Heart right ventricle (tissue), 16 donors: ENCODE measurements at places on chromosomes 16 and 17. TPM values are rescaled to one million over a fixed set of nuclear protein-coding genes. Genes with fewer than 3 reads are reported as not detected.
A peak's percentile ranks its signal among the peaks of the same experiment; 100 is the strongest.

GRCh38 chr17:38853292-38854219 is at the start of gene RPL23:
Gene RPL23 (minus strand): TSS chr17:38853721. CDS start chr17:38853710, 11 bp downstream.
- peak; percentile 90 for DNase-seq

DNA sequence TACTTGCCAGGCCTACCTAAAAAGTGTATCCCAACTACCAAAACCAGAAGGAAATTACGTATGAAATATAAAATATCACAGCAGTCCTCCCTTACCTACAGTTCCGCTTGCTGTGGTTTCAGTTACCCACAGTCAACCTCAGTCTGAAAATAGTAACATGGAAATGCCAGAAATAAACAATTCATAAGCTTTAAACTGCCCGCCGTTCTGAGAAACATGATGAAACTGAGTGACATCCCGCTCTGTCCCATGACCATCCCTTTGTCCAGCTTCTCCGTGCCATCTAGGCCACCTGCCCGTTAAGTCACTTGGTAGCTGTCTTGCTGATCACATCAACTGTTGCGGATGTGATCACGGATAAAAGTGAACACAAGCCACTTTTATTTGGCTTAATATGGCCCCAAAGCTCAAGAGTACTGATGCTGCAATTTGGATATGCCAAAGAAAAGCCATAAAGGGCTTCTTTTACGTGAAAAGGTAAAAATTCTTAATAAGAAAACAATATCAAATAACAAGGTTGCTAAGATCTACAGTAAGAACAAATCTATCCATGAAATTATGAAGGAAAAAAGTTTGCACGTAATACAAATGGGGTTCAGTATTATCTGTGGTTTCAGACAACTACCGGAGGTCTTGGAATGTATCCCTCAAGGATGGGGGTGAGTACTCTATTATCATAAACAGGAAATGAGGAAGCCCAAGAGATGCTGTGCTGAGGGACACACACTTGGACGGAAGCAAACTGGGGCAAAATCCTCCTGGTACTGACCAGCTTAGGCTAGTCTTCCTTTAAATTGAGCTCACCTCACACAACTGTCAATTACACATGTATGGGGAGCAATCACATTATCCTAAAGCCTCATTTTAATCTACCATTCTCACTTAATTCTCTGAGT is 8.2 kb downstream of the USP22 start:
- DNase-seq = no peak

DNA sequence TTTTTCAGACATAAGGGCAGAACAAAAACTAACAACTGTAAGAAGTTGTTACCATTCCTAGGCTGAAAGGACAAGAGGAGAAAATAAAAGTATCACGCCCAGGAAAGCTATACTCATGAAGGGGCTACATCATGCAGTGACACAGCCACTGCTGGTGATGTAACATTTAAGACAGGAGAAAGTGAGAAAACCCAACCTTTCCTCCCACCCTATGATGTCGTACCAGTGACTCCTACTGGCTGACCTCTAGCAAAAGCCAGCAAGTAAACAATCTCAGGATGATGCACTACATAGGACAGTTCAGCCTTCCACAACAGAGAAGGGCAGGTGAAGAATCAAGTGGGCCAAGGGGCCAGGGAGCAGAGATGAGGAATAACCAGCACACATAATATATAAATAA is 14.0 kb upstream of the OR1E2 start:
- no peak for DNase-seq

The LAT gene
- total RNA-seq = 0.86 TPM

DNA sequence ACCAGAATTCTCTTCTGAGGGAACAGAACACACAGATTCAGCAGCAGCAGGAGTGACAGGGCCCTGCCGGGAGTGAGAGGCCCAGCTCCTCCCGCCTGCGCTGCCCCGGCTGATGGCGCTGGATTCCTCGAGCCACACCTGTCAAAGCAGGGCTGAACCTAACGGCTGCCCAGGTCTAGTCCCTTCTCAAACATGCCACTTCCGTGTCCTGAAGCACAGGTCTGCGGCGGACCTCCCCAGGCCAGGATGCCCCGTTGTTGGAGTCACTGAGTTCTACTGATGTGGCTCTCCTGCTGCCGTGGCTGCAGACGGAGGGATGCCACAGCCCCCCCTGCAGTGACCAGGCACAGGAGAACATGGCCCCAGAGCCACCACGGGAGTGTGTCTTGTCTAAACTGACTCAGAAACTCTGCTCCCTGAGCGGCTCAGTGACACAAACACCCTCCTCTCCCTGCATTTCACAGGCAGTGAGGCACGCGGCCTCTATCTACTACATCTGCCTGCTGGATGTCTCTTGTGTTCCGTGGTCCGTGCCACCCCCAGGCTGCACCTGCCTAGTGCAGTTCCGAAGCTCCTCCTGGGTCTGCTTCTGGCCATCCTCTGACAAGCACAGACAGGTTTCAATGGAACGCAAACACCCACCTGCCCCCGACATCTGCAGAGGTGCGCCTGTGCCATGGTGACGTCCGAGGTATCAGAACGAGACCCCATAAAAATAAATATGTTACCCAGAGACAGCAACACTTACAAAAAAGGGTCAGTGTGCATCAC is 44.7 kb upstream of the DNAH17 start:
- DNase-seq = no peak

- DNase-seq = peak; percentile 43
Measured at GRCh38 chr16:81567987-81568748, 123.6 kb downstream of the CMIP start.

The TEKT3 gene
- not detected for total RNA-seq

GRCh38 chr16:66121466-66121865 is 245.0 kb upstream of the CDH5 start:
- no peak for DNase-seq

DNA sequence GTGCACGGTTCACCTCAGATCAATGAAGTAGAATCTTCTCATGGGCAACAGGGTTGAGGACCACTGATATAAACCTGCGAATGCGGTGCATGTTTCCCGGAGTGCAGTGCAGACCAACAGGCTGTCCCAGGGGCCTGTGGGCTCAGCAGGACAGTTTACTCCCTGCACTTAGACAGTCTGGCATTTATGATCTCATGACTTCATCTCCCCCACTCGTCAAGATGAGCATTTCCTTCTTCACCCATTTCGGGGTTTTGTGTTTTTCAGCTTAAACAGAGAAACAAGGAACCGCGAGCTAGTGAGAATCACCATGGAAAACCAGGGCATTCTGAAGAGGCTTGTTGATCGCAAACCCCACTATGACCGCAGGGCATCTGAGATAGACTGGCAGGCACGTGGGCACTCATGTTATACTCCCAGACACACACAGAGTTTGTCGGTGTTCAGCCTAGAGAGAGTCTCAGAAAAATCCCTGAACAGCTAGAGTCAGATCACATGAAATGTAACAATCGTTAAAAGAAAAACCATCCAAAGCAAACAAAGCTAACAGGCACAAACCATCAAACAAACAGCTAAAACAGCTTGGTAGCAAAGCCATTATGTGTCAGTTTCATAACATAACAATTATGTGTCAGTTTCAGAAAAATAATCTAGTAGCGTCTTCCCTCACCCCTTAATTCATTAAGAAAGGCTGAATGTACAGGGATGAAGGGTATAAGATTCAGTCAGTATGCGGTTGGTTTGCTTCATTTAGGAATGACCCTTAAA is 2.9 kb downstream of the CFAP97D1 start:
- no peak for DNase-seq

The KCNJ2 gene
- 60.7 TPM for total RNA-seq

- DNase-seq = no peak
Measured at GRCh38 chr17:81179861-81180260, 13.8 kb upstream of the AATK start.

GRCh38 chr16:87926246-87927194 is 9.8 kb downstream of the CA5A start:
- no peak for DNase-seq
